ENCODE measurements at places on chromosomes 11 and 22.

GRCh38 chr11:69071956-69072355 is 23.2 kb downstream of the TPCN2 start:
- no peak for DNase-seq

GRCh38 chr22:49765091-49765771 is 62.4 kb downstream of the BRD1 start:
- no peak for DNase-seq

DNA sequence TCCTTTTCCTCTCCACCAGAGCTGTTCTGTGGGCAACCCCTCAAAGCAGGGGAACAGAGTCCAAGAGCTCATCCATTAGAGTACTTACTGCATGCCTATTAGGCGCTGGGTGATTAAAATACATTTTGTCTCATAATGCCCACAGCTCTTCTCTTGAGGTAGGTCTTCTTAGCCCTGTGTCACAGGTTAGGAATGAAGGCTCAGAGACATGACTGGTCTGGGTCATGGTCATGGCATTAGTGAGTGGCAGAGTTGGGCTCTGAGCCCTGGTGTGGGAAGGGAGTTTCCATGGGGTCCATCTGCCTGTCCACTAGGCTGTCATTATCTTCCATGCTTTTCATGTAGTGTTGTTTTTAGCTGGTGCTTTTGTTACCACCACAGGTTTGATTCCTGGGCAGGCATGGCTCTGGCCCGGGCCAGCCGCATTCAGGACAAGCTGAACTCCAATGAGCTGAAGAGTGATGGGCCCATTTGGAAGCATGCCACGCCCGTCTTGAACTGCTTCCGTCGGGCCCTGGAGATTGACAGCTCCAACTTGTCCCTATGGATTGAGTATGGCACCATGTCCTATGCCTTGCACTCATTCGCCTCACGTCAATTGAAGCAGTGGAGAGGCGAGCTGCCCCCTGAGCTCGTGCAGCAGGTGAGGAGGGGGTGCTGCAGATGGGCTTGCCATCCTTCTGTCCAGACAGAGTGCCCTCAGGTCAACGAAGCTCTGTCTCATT is 76.1 kb downstream of the CABIN1 start:
- DNase-seq: no peak

DNA sequence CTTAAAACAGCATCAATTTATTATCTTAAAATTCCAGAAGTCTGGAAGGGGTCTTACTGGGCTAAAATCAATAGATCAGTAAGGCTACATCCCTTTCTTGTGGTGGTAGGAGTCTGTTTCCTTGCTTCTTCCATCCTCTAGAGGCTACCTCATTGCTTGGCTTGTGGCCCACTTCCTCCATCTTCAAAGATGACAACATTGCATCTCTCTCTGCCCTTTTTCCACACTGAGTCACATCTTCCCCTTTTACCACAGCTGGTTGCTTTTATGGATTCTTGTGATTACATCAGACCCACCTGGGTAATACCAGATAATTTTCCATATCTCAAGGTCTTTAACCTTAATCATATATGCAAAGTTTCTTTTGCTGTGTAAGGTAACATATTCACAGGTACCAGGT is 60.9 kb downstream of the GRIA4 start:
- DNase-seq: no peak

DNA sequence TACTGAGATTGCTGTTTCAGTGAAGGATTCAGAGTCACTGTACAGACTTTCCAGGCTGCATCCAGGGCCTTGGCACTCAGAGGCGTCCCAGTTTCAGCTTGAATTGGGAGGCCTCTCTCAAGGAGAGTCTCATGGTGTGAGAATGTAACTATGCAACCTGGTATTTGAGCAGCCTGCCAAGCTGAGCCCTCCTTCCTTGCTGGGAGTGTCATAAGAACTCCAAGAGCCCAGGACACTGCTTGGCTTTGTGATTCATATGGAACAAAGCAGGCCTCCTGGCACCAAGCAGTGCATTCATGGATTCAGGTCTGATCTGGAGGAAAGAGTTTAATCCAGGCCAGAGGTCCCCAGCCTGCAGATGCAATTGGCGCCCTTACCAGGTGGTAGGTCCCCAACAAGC is 171.7 kb downstream of the DBX1 start:
- no peak for DNase-seq

DNA sequence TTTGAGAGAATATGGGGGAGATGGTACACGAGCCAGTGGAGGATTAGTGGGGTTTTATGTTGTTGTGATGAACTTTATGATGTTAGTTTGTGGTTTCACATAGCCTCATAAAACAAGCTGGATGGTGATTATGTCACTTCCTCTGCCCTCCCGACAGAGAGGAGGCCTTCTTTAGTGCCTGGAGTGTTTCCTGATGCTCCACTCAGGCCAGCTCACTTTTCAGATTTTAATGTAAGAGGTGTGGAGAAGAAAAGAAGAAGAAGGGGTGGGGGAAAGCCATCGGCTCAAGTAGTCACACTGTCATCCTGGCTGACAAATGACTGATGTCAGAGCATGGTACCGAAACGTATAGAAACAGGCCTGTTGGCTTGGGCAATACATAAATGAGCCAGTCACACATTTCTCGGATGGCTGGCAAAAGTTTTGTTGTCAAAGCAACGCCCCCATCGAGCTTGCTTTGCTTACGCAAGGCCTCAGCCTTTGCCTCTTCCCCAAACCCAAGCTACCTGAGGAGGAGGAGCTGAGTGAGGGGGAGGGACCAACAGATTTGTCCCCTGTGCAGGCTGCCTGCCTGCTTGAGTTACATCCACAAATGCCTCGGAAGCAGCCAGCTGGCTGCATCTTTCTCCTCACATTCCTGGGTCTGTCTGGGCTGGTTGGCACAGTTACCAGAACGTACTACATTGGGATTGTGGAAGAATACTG is at the start of gene HEPHL1:
Gene HEPHL1, plus strand, starts transcription at position 578 of the 705 bp plus-strand sequence. Its CDS starts 15 bp downstream, at position 593.
- DNase-seq: no peak

DNA sequence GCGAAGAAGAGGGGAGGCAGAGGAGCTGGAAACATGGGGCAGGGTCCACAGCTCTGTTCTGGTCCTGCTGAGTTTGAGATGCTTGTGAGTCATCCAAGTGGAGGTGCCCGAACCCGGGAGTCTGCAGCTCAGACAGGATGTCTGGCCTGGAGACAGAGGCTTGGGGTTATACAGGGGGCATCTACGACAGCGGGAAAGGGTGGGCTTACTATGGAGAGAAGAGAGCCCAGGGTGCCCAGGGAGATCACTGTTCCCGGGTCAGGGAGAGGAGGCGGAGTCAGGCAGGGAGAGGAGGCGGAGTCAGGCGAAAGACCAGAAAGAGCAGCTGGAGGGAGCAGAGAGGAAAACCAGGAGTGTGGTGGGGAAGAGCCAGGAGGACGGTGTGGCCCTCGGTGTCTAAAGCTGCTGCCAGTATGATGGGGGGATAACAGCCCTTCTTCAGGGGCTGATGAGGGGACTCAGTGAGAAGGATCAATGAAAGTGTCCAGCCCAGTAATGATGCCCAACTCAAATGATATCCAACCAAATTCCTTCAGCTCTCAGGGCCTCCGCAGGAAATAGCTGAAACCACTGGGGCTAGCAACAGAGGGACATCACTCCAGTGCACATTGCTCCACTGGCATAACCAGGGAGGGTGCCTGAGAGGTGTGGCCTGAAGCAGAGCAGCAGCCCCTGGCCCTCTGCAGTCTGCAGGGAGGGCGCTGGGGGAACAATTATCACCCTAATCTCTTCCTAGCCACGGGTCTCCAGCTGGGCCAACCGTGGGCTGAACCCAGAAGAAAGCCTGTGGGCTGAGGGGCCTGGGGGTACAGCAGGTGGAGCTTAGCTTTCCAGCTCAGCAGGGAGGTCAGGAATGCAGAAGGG is 2.6 kb upstream of the LTBP3 start:
- DNase-seq: peak; percentile 64

DNA sequence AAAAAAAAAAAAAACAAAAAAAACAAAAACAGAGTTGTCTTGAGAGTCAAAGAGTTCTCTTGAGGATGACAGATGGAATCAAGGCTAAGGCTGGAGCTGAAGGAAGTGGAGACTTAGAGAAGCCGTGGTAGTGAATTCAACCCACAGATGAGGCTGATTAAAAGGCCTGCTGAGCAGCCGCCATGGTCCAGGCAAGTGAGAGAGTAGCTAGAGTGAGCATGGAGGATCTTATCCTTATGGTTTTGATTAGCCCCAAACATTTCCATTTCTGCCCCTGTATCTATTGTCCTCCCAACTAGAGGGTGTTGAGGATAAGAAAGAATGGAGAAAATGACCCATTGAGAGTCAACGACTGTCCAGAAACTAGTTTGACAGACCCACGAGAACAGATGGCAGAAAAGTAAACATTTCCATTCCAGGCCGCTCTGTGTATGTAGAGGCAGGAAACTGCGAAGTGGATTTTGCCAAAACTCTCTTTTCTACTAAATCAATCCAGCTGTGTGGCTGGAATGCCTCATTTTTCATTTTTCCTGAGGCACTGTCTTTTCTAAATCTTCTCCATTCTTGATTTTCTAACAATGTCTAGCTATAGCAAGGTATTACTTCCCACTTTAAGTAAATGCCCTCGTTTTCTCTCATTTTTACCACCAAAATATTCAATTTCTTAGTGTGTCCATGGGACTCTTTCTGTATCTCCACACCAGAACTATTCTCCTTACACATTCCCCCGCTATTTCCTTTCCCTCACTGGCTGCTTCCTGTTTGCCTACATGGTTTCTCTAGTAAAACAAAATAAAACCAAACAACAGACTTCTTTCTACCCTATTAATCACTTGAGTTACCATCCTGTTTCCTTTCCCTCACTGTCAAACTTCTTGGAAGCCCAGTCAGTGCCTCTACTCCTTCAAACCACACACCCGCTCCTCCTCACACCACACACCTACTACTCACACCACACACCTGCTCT is 5.4 kb upstream of the MMP8 start:
- no peak for DNase-seq

DNA sequence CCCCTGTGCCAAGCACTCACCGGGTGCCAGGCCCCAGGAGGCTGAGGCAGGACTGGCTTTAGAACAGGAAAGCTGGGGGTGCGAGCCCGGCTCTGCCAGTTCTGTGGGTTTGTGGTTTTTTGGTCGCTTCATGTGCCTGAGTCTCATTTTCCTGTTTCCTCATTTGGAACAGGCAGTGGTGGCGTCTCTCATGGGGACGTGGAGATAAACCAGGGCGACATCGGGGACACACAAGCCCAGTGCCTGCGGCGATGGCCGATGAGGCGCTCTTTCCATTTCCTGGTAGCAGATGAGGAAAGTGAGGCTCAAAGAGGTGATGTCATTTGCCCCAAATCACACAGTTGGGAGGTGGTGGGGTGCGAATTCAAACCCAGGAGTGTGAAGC is 20.8 kb upstream of the CHKA start:
- DNase-seq: no peak

- no peak for DNase-seq
Measured at GRCh38 chr11:25441421-25441820, 890.5 kb upstream of the ANO3 start.

GRCh38 chr22:47369431-47370015 is 607.1 kb downstream of the TBC1D22A start:
- DNase-seq: no peak

GRCh38 chr11:64621283-64622019 is 30.4 kb downstream of the SLC22A12 start:
- no peak for DNase-seq

DNA sequence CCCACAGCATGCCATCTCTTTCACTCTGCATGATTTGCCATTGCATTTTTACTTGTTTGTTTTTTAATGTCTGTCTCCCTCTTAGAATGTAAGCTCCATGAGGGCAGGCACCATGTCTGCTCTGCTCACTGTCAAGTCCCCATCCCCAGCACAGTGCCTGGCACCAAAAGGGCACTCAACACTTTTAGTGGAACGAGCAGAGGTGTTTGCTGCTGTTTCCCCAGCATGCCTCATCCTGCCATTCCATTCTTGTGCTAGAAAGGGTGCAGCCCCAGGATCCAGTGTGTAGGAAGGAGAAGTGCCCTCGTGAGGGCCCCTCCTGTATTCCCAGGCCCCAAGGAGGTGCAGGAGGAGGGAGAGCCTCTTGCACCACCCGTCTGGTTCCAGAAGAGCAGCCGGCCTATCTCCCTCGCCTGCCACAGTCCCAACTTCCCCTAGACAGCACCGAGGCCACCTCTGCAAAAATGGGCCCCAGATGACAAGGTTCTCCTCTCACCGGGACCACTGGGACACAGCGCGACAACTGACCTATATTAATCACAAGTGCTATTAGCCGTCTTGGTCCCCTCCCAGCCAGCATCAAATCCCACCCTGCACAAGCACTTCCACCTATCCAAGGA is 33.3 kb upstream of the CACNG2 start:
- no peak for DNase-seq

GRCh38 chr11:117479372-117479771 is 151.7 kb downstream of the CEP164 start:
- no peak for DNase-seq

GRCh38 chr22:30754971-30755758 is 60.5 kb downstream of the OSBP2 start:
- DNase-seq: peak; percentile 41

DNA sequence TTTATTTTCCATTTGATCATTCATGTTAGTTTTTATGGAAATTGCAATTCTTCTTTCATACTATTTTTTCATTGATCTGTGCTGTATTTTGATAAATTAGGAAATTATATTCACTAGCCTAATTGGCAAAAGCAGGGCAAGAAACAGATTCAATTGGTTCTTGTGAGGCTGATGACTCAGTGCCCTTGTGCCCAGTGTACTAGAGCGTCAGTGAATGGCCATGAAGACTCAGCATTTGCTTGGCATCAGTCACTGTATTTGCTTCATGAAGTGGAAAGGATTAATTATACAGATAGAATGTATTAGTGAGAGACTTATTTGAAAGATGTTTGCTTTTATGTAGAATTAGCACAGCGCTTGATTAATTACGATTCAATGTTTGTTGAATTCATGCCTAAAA is 31.8 kb downstream of the MRGPRX1 start:
- DNase-seq: no peak

DNA sequence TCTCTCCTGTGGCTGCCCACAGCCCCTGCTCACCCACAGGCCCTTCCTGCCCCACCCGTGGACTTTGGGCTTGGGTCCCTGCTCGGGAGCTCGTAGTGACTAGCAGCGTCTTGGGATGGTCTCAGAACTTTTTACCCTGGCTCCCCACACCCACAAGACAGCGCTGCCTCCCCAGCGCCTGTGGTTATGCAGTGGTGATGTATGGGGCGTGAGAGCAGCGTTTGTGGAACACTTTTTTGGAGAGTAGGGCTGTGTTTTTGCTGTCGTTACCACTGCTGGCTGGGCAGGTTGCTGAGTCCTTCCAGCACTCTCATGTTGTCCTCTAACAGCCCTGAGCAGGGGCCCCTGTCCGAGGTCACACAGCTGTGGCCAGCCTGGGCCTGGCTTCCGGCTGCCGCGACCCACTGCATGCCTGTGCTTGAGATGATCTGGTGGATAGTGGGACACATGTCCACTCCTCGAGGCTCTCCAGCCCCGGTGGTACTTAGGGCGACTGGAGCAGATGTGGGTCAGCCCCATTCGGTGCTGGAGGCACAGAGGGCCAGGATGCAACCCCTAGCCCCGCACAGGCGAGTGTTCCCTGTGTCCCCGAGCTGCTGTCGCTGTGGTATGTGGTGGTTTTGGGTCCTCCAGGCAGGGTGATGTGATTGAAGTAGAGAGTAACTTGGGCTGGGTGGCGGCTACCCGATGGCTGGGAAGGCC is 7.1 kb upstream of the GRAMD4 start:
- DNase-seq: no peak

- DNase-seq: peak; percentile 77
Measured at GRCh38 chr11:107565219-107565937, at the start of gene ALKBH8. Gene ALKBH8, minus strand, starts transcription at chr11:107565735. Its CDS starts 4,842 bp downstream, at chr11:107560893.

- DNase-seq: no peak
Measured at GRCh38 chr11:113881856-113882255, 6.5 kb upstream of the USP28 start.

All from nephron progenitor cell (in vitro differentiated cells).